Activated CD8-positive, alpha-beta memory T cell treated with anti-CD3 and anti-CD28 coated beads for 48 hours (primary cell): ENCODE measurements at places on chromosomes 2 and 18.

- DNase-seq = no peak
Observed at GRCh38 chr2:23399674-23400261, 14.8 kb downstream of the KLHL29 start.

GRCh38 chr2:216692636-216693413, 2.5 kb downstream of the IGFBP5 start:
- DNase-seq = peak; percentile 43

DNA sequence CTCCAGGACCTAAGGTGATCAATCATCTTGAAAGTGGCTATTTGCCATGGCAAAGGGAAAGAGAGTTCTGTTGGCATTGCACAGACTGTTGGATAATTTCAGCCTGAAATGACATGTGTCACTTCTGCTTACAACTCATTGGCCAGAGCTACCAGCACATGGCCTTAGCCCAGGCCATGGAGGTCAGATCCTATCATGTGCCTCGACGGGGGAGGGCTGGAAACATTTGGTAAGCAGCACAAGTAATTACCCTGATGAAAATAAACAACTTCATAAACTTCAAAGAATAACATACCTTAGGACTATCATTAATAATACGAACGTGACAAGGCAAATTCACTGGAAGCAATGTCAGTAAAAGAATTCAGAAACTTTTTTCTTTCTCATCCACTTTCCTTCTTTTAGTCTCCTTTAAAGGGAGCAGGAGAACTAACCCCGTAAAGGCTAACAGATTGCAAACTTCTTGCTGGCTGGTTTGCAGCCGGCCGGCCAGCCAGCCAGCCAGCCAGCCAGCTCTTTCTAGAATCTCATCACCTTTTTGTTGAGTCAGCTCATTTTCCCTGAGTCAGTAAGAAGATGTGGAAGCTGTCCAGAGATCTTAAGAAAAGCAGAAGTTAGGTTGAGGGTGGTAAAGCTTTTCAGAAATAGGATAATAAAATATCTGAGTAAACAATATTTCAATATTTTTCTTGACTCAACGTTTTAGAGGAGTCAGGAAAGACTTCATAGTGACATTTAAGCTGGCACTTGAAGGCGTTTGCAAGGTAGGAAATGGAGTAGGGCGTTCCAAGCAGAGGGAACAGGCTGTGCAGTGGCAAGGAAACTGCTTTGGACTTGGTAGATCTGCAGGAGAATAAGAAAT, 31.9 kb downstream of the CNRIP1 start:
- no peak for DNase-seq

- DNase-seq = no peak
Observed at GRCh38 chr2:167749016-167749415, 498.4 kb downstream of the STK39 start.

GRCh38 chr18:30439174-30439573, 603.4 kb downstream of the DSC3 start:
- DNase-seq = no peak
